ENCODE measurements at places on chromosomes 5 and 9. TPM values are rescaled to one million over a fixed set of nuclear protein-coding genes. Genes with fewer than 3 reads are reported as not detected.

Gene NR3C1
- 13.0 TPM for total RNA-seq

DNA sequence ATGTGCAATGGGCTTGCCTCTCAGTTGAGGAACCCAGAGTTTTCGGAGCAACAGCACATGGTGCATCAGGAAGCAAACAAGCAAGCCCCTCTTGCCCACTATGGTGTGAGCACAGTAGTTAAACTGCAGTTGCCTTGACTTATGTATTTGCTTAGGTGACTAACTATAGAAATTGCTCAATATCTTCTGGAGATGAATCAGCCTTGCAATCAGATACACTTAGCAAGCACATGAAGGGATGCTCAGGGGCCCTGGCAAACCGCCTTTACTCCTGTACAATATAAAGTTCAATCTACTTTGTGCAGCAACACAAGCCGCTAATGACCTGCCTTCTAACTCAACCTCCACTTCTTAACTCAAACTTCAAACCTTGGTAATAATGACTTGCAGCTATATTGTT is 581.7 kb upstream of the RIOK2 start:
- DNase-seq, result no peak

GRCh38 chr9:129052592-129052991 is 16.2 kb downstream of the MIGA2 start:
- no peak for DNase-seq

GRCh38 chr5:140054086-140054689 is 11.1 kb upstream of the NRG2 start:
- no peak for DNase-seq

Gene GCNT4
- total RNA-seq, result 2.4 TPM

All from frontal cortex (tissue), 4 donors.